ENCODE measurements at places on chromosomes 16 and 17.
A peak's percentile ranks its signal among the peaks of the same experiment; 100 is the strongest.

GRCh38 chr16:79658301-79659033 is 57.9 kb upstream of the MAF start:
- no peak for DNase-seq

DNA sequence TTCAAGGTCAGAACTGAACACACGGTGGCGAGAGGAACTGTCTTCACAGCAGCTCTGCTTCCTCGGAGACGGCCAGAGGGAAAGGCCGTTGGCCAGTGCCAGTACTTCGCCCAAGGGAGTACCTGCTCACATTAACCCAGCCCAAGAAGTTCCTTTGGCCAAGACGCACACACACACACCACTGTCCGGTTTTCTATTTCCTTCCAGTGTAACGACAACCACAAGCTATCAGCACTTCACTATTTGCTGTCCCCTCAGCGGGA is 744 bp upstream of the GGNBP2 start:
- DNase-seq: no peak

DNA sequence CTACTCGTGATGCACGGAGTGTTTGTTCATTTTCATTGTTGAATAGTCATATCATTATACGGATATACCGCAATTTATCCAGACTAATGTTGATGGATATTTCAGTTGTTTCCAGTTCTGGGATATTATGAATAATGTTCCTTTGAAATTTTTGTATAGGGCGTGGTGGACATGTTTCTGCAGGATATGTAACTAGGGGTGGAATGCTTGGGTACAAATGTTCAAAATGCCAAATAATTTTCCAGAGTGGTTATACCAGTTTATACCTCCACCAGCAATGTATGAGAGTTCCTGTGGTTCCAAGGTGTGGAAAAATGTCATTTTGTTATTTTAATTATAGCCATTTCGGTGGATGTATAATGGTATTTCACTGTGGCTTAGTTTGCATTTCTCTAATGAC is 53.6 kb downstream of the NUP88 start:
- no peak for DNase-seq

DNA sequence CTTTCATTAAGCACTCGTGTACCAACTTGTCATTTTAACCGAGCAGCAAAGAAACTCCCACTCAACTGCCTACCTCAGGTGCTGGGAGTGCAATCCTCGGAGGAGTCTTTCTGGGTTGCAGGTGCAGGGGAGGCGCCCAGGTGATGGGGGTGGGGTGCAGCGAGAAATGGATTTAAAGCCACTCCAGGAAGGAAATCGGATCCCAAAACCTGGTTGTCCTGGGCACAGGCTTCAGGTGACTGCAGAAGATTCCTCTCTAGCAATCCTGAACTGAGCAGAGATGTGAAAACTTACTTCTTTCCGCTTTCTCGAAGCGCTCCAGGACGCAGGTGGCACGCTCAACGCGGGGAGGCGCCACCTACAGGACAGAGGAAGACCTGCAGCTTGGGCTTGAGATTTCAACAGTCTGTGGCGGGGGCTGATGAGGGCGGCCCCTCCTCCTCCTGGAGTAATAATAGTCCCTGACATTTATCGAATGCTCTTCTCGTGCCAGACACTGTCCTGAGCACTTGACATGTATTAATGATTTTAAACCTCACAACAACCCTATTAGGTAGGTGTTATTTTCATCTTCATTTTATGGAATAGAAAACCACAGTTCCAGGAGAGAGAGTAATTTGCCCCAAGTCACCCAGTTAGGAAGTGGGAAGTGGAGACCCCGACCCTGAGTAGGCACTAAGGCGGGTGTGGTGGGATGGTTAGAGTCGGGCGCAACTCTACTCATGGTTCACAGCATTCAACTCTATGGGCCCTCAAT is 27.2 kb upstream of the SKAP1 start:
- peak; percentile 51 for DNase-seq

DNA sequence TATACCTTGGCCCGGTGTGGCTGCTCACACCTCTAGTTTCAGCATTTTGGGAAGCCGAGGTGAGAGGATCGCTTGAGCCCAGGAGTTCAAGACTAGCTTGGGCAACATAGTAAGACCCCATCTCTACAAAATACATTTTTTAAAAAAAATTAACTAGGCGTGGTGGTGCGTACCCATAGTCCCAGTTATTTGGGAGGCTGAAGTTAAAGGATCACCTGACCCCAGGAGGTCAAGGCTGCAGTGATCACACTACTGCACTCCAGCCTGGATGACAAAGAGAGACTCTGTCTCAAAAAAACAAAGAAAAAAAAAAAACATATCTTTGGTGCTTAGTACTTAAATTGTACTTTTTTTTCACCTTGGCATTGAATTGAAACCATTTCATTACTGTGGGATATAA is 99.0 kb downstream of the CACNG1 start:
- DNase-seq: no peak

- DNase-seq: no peak
Measured at GRCh38 chr17:67879662-67880061, 54.4 kb downstream of the BPTF start.

DNA sequence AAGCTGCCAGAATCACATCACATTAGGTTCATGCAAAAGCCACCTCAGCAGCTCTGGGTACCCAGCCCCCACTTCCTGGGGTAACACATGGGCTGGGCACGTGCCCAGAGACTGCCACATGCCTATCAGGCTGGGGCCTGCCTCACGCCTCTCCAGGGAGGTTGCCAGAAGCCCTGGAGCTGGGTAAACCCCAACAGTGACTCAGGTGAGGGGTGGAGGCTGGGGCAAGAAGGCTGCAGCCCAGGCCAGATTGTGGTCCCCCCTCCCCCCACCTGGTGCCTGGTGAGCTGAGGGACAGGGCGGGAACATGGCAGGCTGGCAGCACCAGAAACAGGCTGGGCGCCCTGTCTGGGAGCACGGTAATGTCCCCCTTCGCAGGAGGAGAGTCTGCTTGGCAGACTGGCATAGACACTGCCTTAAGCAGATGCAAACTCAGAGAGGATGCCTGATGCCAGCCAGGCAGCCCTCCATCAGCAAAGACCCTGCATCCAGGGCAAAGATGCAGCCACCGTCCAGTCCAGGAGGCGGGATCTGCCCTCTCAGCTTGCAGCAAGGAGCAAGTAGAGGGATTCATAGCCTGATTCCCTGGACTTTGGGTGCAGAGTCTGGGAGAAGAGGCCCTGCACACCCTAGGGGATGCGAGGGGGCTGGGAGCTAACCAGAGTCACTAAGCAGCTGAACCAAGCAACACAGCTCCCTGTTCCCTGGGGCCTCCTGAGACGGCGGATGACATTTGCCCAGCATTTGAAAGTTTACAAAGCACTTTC is 28.8 kb downstream of the NGFR start:
- no peak for DNase-seq

- DNase-seq: no peak
Measured at GRCh38 chr17:49148171-49148570, 15.6 kb downstream of the B4GALNT2 start.

DNA sequence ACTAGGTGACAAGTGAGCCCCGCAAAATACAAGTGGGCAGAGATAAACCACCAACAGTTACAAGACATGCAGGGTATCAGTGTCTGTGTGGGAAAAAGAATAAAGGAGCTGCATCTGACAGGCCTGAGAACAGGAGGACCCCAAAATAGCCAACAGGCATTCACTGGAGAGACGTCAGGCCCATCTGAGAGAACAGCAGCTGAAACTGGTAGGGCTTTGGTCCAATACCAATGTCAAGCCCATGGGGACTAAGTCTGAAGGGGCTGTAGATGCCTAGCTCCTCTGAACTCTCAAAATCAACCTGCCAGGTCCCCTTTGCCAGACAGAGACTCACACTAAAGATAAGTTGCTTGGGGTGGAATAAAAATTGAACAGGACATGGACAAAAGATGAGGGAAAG is 30.5 kb upstream of the TANC2 start:
- DNase-seq: no peak

DNA sequence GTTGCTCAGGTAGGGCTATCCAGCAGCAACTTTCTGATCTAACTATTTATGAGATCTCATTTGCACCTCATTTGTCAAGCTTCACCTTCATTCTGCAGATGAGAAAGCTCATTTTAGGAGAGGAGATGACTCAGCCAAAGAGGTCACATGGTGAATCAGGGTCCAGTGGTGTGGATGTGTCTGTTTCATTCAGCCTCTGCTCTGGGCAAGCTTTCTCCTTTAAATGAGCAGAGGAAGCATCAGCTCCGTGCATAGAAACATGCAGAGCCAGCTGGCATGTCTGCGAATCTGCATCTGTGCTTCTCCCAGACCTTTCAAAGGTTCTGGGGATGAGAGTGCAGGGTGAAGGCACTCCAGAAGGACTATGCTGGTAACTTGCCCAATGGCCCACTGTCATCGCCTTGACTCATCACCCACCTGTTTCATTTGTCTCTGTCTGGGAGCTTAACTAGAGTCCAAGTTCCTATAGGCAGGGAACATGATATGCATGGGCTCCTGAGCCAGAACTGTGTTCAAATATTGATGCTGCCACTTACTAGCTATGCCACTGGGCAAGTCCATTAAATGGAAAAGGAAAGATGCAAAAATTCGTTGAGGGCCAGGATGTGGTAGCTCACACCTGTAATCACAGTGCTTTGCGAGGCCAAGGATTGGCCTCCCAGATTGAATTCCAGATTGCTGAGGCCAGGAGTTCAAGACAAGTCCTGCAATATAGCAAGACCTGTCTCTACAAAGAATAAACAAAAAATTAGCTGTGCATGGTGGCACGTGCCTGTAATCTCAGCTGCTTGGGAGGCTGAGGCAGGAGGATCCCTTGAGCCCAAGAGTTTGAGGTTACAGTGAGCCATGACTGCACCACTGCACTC is 67.1 kb upstream of the NLK start:
- DNase-seq: no peak

DNA sequence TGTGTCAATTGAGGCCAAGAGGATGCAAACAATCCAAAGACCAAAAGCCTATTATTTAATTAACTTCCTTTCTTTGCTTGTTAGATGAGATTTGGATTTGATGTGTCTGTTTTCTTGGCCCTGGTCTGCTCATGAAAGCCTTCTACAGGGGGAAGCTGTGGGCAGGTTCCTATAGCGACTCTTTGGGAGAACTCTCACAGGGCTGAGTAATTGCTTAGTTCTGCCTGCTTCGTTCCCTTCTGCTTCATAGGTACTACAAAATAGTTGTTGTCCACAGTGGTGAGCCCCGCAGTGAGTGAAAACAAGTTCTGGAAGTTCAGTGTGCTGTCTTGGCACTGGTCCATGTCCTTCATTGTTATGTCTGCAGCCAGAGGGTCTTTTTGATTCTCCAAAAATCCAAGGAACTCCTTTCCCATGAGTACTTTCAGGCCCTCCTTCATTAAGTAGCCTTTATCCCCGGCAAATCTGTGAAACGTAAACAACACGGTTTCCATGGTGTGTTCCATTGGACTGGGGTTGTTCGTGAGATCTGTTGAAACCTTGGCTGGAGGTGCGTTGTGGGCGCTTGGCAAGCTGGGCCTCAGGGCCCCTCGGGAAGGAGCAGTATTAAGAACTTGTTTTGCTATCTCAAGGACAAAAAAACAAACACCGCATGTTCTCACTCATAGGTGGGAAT is 30.0 kb upstream of the ANKRD40CL start:
- no peak for DNase-seq

DNA sequence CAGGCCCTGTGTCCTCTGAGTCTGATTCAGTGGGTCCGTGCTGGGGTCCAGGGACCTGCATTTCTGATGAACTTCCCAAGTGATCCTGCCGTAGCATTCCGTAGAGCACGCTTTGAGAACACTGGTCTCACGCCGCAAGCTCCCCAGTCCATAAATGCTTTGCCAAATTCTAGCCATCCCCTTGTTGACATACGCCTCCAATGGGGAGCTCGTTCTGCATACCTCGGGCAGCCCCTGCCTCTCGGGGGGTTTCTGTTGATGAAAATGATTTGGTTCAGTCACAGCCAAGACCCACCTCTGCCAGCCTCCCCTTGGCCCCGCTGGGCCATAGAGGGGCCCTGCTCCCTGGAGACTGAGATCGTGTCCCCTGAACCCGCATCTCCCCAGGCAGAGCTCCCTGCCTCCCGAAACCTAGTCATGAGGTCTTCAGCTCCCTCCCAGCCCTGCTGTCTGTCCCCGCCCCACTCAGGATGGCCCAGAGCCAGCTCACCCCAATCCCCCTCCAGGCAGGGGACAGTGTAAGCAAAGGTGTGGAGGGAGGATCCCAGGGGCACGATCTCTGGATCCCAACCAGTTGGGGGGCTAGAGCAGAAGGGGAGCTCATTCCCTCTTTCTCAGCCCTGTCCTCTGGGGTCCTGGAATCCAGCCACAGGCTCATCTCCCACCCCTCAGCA is 16.2 kb upstream of the SPNS2 start:
- no peak for DNase-seq

GRCh38 chr16:30041841-30042240 is 10.8 kb upstream of the TLCD3B start:
- DNase-seq: no peak

DNA sequence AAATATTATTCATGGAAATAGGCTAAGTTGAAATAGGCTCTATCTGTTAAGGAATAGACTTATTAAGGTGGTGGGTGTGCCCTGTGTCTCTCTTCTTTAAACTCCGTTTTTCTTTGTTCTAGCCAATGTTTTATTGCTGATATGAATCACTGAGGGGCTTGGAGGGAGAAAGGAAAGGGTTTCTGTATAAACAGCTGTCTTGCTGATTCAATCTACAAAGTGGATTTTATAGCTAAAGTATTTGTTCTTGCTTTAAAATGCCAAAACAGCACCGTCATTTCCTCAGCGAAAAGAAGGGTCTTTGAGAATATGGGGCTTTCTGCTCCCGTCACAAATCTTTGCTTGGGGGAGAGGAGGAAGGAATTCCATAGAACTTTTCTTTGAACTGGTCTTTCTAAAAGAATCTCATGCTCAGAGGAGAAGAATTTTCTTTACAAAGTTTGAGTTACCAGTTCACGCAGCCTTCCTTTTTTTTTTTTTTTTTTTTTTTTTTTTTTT is 39.3 kb downstream of the MSI2 start:
- DNase-seq: no peak

GRCh38 chr17:55394357-55395021 is 27.1 kb downstream of the MMD start:
- no peak for DNase-seq

- DNase-seq: no peak
Measured at GRCh38 chr17:27413792-27414191, 42.5 kb upstream of the KSR1 start.

- DNase-seq: no peak
Measured at GRCh38 chr16:58556678-58557077, 41.4 kb downstream of the SETD6 start.

- no peak for DNase-seq
Measured at GRCh38 chr16:73232555-73233328, 184.8 kb upstream of the ZFHX3 start.

DNA sequence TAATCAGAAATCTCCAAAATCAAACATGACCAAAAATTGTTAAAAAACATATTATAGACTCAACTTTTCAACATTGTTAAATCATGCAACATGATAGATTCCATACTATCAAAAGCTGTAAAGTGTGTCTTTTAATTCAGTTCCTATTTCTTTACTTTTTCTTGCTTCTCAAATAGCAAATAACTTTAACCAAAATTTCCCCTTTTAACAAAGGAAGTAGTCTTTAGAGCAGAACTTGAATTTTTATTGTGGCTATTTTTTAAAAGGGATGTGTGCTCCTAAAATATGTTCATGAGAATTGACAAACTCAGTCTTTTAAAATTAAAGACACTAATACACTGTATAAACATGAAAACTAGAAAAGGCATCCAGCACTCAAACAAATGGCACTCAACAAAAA is 49.1 kb downstream of the SPAG9 start:
- no peak for DNase-seq

GRCh38 chr16:73287859-73288405 is 240.0 kb upstream of the ZFHX3 start:
- DNase-seq: no peak

Data from stimulated activated CD4-positive, alpha-beta T cell treated with anti-CD3 and anti-CD28 coated beads, Interleukin-15, amount 100 ng/mL, for 1 hour (primary cell).